ENCODE measurements at places on chromosomes 2 and 18. TPM values are rescaled to one million over a fixed set of nuclear protein-coding genes. Genes with fewer than 3 reads are reported as not detected.
A peak's percentile ranks its signal among the peaks of the same experiment; 100 is the strongest.

- H3K36me3 ChIP-seq, result no peaks in the 10 kb centered on the region
- peaks cover 12% of the 10 kb centered on the region for H3K4me1 ChIP-seq
- DNase-seq, result peak; percentile 66
- H3K27me3 ChIP-seq, result no peaks in the 10 kb centered on the region
Measured at GRCh38 chr2:1550658-1551316, 137.5 kb downstream of the TPO start.

DNA sequence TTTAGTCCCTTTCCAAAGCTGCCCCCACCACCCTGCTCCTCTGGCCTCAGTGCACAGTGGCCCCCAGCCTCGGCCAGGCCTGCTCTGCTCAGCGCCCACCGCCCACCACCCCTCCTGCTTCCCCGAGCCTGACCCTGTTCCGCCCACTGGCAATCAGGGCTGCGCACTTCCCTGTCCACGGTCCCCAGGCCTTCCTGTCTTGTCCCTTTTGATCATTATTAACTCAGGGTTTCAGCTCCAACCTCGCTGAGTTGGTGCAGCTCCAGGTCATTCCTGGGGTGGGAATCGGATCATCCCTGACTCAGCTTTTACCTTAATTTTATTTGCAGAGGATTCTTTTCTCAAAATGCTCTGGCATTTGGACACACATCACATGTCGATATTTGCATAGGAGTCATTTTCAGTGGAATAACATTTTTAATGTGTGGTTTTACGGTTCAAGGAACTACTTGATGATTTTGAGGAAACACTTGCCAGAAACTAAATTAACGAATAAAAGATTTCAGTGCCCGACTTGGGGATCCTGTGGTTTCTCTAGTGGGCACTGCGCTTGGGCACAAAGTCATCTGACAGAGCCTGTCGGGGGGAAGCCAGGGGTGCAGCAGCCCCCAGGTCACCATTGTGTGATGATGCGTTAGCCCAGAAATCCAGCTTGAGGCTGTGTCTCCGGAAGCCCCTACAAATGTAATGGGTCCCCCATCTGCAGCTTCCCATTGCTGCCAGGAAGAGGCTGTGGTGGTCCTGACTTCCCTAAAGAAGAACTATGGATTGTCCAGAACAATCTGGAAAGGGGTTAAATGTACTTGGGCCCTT lies 1.0 kb upstream of the ESPNL start:
- H3K36me3 ChIP-seq, result no peaks in the 10 kb centered on the region
- H3K4me1 ChIP-seq, result peaks cover 2% of the 10 kb centered on the region
- no peak overlapping the region for H3K4me3 ChIP-seq
- H3K27ac ChIP-seq, result peak overlapping the region; percentile 44
- DNase-seq, result no peak

Gene PTPRN
- not detected for polyA plus RNA-seq

Gene GALR1
- polyA plus RNA-seq, result not detected

GRCh38 chr2:23092831-23093230 lies 292.1 kb upstream of the KLHL29 start:
- H3K36me3 ChIP-seq, result no peaks in the 10 kb centered on the region
- no peak for DNase-seq
- H3K4me3 ChIP-seq, result no peak overlapping the region
- no peak overlapping the region for H3K27ac ChIP-seq

DNA sequence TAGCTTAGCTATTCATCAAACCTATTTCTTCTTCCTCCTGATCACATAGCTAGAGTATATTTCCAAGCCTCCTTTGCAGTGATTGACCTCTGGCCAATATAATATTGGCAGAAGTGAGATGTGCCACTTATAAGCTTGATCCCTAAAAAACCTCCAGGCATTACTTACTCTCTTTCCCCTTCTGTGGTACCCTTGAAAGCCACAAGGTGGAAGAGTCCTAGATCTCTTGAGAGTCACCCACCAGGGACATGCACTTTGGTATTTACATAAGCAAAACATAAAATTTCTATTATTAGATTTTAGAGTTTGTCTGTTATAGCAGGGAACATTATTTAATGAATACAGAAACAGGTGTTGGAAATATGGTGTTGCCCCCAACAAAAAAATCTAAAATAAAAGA lies 112.0 kb downstream of the EXOC6B start:
- H3K27me3 ChIP-seq, result no peaks in the 10 kb centered on the region
- H3K4me3 ChIP-seq, result no peak overlapping the region
- no peak for DNase-seq
- no peaks in the 10 kb centered on the region for H3K4me1 ChIP-seq

- DNase-seq, result no peak
- peaks cover 26% of the 10 kb centered on the region for H3K27me3 ChIP-seq
- H3K27ac ChIP-seq, result no peak overlapping the region
- peak overlapping the region; percentile 26 for H3K4me3 ChIP-seq
- no peaks in the 10 kb centered on the region for H3K36me3 ChIP-seq
- peaks cover 20% of the 10 kb centered on the region for H3K4me1 ChIP-seq
Measured at GRCh38 chr2:26849056-26849999, 1.4 kb downstream of the DPYSL5 start.

DNA sequence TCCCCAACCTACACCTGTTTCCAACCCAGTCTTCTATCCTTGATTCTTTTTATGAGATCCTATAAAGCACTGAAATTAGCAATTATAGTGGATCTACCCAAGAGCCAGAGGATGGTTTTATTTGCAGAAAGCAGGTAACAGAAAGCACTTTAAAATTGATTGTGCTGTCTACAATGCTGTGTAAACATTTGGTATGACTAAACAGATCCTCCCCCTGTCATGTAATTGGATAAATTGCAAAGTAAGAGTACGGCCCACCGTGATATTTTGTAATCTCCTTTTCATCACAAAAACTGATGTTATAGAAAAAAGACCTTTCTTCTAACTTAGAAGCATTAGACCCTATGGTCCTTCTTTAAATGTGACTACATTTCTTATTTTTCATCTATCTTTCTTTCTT lies 11.3 kb upstream of the PPP3R1 start:
- no peak for DNase-seq
- H3K36me3 ChIP-seq, result no peaks in the 10 kb centered on the region
- H3K4me1 ChIP-seq, result no peaks in the 10 kb centered on the region
- H3K27me3 ChIP-seq, result no peaks in the 10 kb centered on the region
- no peak overlapping the region for H3K27ac ChIP-seq

DNA sequence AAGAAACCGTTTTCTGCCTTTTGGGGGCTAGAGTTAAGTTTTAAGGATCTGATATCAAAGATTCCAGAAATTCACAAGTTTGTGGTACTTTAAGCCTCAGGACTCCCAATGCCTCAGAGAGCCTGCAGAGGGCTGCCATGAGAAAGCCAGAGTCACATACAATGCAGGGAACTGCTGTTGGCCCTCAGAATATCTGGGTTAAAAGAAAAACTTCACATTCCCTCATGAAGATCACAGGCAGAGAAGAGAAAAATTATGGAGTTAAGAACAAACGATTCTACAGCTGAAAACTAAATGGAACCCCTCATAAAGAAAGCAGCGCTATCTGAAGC lies 39.5 kb downstream of the HDAC4 start:
- no peaks in the 10 kb centered on the region for H3K27me3 ChIP-seq
- H3K36me3 ChIP-seq, result no peaks in the 10 kb centered on the region
- no peak for DNase-seq
- H3K4me1 ChIP-seq, result peaks cover 10% of the 10 kb centered on the region

Gene TRIM43B
- polyA plus RNA-seq, result not detected

All from liver (tissue), 10 donors.